Jurkat, Clone E6-1 (cell line): ENCODE measurements at places on chromosomes 7 and 10.

DNA sequence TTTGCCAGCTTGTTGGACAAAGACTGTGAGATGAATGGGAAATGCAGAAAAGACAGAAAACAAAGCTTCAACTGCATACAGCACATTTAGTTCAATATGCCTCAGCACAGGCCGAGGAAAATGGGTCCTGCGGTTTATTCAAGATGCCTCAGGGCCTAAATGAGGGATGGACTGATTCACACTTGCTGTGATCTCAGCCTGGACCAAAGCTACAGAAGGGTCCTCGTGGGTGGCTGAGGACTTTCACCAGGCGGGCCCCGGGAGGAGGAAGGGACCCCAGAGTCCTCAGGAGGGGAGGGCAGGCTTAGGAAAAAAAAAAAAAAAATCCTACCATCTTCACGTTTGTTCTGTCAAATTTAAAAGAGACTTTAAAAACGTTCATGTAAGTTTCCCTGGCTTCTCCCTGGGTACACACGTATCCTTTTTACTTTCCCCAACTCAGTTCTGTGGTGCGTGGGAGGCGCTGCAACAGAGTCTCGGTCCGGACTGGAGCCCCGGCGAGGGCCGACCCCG is 624 bp upstream of the ZNF783 start:
- no peak for DNase-seq

DNA sequence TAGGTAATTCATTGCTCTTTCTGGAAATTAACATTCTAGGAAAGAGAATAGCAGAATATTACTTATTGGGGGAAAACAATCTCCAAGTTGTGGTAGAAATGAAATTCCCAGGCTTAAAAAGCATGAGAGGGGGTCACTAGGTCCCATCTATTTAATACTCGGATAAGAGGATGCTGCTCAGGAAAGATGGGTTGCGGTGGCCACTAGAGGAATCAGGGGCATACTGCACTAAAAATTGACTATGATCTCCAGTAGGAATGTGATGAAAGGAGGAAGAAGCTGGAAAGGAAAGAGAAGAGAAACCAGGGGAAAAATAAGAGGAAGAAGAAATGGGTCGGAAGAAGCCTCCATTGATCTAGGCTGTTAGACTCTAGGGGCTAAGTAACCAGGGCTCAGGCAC is 192.8 kb downstream of the GPAM start:
- no peak for DNase-seq

DNA sequence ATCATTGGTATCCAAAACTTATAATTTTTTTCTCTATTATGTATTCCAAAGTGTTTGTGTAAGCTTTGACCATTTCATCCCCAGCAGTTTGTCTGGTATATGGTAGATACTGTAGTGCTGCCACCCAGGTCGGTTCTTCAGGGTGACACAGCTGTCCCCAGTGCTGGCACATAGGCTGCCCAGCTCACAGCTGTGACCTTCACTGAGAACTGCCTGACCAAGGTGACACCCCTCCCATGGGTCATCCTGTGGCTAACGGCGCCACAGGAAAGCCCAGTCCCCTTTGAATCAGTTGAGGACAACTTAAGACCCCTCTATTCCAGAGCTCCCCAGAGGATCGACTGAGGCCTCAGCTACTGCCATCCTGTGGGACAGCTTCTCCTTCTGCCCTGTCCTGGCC is 644.2 kb upstream of the FOXK1 start:
- DNase-seq, result no peak

DNA sequence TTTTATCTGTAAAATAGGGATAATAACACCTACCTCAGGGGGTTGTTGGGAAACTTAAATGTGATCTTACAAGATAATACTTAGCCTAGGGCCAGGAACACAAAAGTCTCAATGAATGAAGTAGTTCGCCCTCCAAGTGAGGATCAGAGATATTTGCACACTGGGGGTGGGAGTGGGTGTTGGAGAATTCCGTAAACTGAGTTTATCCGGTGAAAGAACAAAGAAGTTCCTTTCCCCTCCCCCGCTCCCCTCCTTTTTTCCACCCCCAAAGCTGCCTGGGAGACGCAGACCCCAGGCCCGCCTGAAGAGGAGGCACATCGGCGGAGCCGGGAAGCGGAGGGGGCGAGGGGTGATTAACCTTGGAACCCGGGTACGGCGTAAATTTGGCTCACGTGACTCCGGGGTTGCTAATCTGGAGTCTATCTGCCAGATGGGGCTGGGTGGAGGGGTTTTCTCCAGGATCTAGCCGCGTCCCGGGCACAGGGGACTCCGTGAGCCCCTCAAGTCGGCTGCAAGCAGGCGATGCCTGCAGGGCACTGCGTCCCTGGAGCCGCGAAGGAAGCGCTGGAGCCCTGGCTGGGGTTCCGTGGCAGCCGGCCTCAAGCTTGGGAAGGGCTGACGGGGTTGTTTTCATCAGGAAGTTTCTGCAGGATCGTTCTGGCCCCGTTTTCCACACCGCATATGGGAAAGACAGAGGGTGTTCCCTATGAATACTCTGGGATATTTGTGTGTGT is 1.4 kb upstream of the PODXL start:
- DNase-seq, result no peak

GRCh38 chr10:128972036-128972405 is 495.0 kb upstream of the MGMT start:
- DNase-seq, result no peak

DNA sequence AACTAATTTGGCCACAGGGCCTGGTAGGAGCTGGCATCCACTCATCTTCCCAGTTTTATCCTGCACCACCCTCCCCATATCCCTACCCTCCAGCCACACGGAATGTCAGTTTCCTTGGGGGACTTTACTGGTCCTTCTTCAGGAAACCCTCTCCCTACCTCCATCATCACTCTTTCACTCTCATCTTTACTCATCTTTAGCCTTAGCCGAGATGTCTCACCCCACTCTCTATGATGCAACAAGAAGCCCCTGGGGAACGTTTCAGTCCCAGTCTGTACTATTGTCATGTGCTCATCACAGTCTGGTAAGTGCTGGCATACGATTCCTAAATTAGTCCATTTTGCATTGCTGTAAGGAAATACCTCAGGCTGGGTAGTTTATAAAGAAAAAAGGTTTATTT is 34.9 kb upstream of the TMEM248 start:
- DNase-seq, result no peak

- no peak for DNase-seq
Observed at GRCh38 chr10:74910976-74911350, 84.6 kb downstream of the KAT6B start.

DNA sequence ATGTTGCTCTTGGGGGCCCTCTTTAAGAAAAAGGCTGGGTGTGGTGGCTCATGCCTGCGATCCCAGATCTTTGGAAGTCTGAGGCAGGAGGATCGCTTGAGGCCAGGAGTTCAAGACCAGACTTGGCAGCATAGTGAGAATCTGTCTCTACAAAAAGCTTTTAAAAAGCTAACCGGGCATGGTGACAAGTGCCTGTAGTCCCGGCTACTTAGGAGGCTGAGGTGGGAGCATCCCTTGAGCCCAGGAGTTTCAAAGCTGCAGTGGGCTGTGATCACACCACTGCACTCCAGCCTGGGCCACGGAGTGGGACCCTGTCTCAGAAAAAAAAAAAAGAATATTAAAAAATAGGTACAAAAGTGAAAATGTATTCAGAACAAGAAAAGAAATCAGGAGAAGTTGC is 38.1 kb upstream of the SLC39A12 start:
- DNase-seq, result no peak

DNA sequence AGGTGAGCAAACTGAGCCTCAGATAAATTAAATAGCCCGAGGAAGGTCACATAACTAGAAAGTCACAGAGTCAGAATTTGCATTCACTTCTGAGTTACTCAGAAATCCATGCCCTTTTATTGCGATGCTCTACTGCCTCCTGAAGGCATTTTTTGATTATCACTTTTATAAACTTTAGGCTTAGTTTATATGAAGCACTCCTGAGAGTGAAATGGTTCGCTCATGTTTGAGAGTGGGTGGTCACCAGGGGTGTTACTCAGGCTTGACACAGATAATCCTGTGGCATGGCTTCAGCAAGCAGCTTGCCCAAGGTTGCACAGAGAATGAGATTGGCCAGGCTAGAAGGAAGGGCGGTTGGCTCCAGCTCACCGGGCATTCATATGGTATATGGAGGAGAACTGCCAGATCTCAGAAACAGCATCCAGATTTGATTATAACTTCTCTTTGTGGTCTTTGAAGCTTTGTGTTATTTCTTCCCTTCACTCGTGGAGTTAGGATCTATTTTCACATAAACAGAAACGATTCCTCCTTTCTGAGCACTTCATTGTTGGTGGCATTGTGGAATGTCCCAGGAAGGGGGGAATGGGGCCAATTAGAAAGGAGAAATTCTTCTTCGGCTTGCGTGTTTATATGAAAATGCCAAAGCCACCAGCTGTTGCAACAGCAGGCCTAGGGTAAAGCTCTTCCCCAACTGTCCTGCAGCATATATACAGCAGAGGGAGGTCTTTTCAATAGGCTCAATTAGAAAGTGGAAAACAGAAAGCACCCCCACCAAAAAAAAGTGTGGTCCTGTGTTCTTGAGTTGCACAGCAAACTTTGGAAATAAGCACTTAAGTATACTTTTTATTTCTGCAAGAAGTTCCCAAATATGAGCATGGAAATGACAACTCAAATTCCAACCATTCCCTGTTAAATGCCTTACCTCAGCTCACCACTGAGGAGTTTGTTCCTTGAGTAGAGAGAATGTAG is 628.8 kb downstream of the SUGCT start:
- DNase-seq, result no peak

- no peak for DNase-seq
Observed at GRCh38 chr10:75061709-75062505, 49.5 kb upstream of the SAMD8 start.
